ENCODE measurements at places on chromosomes 12 and 14. TPM values are rescaled to one million over a fixed set of nuclear protein-coding genes. Genes with fewer than 3 reads are reported as not detected.

PPP1R36 gene
- 2.4 TPM for total RNA-seq

STXBP6 gene
- total RNA-seq, result 0.49 TPM

ADCY4 gene
- not detected for total RNA-seq

PDE6H gene
- total RNA-seq, result not detected
